ENCODE measurements at places on chromosomes 13 and 19.

DNA sequence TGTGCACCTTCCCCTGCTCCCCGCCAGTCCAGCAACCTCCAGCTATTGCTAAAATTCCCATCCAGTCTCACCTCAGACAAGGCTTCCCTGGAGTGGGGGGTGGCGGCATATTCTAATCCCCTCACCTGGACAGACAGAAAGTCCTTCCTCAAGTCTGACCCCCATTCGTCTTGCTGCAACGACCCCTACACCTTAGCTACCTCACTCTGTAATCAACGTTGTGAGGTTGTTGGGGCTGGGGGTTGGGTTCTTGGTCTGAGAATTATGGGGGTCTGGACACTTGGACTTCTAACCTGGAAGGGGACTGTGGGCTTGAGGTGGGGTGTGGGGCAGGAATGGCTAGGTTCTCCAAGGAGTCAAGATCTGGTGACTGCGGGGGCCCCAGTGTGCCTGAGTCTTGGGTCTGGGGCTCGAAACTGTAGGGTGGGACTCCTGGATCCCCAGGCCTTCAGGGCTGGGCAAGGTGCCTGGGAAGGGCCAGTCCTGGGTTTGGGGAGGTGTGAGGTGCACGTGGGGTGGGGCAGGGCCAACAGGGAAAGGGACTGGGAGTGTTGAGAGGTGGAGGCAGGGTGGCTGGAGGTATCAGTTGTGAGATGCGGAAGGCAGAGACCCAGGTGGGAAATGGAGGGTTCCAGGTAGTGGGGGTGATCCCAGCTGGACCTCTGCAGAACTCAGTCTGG lies 1.3 kb downstream of the FOXA3 start:
- DNase-seq: no peak

DNA sequence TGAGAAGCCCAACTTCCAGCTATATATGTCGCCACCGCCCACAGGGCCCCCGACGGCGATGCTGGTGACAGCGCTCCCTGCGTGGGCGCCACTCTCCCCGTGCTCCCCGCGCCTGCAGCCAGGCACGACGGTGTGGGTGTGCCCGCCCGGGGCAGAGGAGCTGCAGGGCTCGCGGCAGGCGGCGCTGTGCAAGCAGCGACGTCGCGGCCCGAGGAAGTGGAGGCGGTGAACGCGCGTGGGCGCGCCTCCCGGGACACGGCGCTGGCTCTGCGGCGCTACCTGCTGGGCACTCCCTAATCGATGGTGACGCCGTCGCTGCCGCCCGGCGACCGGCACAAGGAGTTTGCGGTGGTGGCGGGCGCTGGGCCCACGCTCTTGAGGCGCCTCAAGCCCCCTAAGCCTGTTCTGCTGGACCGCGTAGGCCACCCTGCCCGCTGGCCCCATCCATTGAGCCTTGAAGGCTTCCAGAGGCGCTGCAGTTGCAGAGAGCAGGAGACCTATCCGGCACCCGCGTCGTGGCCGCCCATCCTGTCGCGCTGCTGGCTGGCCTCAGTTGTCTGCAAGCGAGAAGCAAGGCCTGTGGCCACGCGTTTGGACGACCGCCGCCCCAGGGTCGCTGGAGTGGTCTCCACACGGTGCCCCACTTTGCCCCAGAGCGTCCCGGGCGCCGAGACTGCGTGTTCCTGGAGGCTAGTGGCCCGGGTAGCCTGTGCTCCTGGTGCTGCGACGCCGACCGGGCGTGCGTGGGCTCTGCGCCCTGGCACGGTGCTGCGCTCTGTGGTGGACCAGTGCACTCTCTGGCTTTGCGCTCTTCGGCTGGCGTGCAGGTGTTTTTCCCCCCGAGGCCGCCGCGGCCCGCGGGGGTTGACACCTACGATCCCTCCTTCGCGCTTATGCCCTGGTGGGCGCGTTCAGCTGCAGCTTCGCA lies 23.1 kb downstream of the LRFN3 start:
- DNase-seq: peak; percentile 72

GRCh38 chr13:72757792-72758535 lies 23.7 kb downstream of the DIS3 start:
- no peak for DNase-seq

DNA sequence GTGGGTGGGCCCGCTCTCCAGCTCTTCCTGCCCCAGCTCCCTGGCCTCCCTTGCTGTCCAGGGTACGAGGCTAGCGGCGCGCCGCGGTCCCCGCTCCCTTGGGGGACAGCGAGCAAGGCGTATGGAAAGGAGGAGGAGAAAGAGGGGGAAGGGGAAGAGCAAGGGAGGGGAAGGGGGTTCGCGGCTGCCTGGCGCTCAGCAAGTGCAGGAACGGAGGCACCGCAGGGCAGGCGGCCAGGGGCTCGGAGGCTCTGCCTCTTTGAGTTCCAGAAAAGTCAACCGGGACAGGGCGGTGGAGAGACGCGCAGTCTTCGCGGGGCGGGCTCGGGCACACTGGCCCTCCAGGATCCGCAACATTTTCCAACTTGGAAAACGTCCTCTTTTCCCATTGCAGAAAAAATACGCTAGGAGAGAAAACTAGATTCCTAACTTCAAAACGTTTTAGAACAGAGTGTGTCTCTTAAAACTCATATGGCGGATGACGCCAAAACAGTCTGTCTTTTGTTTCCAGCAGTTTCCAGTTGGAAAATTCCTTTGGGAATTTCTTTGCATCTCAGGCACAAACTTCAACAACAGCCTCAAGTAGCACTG lies 23.1 kb upstream of the TNFRSF19 start:
- DNase-seq: peak; percentile 79

DNA sequence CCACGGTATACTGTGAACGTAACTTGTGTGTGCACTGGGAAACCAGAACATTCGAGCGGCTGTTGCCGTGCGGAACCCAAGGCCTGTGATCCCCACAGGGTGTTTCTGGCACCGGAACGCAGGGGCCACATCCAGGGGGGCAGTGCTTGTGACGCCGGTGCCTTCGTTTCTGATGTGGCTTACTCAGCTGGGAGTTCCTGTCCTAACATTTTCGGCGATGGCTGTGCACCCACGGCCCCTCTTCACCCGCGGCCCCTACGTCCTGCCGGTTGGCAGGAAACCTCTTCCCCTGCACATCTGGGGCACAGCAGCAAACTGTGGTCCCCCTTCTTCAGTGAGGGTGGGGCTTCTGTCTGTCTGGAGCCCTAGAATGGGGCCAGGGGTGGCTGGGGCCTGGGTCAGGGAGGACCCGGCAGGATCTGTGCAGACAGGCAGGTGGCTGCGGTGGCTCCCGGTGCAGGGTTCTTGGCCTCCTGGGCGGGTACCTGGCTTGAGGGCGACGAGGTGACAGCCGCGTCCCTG lies 26.2 kb downstream of the CSNK1G2 start:
- DNase-seq: no peak

- DNase-seq: no peak
Observed at GRCh38 chr13:84744203-84744602, 861.9 kb upstream of the SLITRK1 start.

- peak; percentile 53 for DNase-seq
Observed at GRCh38 chr13:28100150-28101121, at the start of gene FLT3. TSS of gene FLT3 (minus strand) at chr13:28100576. CDS start at chr13:28100510, 66 bp downstream.

DNA sequence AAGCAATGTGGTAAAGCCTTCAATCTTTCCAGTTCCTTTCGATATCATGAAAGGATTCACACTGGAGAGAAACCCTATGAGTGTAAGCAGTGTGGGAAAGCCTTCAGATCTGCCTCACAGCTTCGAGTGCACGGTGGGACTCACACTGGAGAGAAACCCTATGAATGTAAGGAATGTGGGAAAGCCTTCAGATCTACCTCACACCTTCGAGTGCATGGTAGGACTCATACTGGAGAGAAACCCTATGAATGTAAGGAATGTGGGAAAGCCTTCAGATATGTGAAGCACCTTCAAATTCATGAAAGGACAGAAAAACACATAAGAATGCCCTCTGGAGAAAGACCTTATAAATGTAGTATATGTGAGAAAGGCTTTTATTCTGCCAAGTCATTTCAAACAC lies 15.6 kb upstream of the ZNF763 start:
- no peak for DNase-seq

GRCh38 chr13:84645196-84646012 lies 763.1 kb upstream of the SLITRK1 start:
- no peak for DNase-seq

- no peak for DNase-seq
Observed at GRCh38 chr19:37218592-37218935, 550 bp downstream of the ZNF383 start.

DNA sequence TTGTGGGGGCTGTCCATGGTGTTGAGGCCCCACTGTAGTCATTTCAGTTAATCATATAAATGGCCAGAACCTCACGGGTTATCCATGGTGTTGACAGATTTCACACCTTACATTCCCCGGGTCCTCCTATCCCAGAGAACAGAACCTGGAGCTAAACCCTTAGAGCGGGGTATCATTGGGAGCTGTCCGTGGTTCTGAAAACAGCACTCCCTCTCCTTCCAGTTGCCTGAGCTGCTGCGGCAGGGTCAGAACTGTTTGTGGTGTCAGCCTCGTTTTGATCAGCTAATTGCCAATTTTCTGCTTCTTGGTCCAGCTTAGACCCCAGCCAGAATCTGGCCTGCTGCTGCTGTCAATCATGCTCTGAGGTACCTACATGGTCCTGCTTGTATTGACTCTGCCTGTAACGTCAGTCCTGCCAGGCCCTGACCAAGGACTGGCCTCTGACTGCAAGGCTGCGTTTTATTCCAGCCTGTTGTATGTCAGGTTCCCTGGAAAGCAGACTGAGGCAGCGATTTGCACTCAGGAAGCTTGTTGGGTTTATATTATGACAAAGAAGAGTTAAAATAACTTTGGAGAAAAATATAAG lies 55.8 kb upstream of the KCTD15 start:
- DNase-seq: no peak

GRCh38 chr13:44243198-44243857 lies 130.3 kb upstream of the SERP2 start:
- peak; percentile 49 for DNase-seq

DNA sequence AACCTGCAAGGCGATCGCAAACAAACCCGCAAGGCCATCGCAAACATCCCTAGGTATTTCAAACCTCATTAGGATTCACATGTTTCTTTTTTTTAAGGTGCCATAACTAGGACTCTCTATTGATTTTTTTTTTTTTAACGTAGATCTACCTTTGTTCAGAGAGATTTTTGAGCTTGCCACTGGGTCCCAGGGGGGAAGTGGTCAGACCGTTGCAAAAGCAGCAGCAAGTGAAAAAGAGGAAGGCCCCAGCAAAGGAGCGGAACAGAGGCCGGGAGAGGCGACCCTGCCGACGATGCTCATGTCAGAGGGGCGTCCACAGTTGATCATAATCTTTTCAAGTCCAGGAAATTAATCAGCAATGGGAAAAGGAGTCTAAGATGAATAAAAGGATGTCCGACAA lies 32.7 kb upstream of the FLT1 start:
- no peak for DNase-seq

DNA sequence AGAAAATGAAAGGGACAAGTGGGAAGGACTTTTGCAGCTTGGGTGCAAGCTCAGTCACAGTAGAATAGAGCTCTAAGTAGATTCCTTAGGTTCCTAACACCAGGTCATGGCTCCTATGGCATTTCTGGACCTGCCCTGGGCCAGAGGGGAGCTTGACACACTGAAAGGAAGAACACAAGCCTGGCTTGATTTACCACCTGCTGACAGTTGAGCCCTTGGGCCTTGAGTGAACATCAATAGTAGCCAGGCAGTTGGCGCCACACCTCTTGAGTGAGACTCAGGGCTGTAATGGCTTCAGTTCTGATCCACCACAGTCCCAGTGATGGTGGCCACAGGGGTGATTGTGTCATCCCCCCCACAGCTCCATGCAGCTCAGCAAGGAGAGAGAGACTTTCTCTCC lies 221.9 kb upstream of the PCDH17 start:
- peak; percentile 20 for DNase-seq

DNA sequence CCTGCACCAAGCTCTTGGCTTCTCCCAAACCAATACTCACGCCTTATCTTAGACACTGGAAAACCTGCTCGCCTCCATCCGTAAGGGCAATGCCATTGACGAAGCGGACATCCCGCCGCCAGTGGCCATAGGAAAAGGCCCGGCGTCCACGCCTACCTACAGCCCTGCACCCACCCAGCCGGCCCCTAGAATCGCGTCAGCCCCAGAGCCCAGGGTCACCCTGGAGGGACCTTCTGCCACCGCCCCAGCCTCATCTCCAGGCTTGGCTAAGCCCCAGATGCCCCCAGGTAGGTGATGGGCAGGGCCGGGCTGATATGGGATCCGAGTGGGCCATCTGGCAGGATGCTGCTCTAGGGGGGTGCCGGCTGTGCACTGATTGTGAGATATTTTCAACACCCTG lies 7.4 kb downstream of the CC2D1A start:
- DNase-seq: no peak

GRCh38 chr19:10603873-10604459 lies 16.9 kb upstream of the AP1M2 start:
- DNase-seq: no peak

GRCh38 chr19:43848821-43849220 lies 21.7 kb downstream of the ZNF283 start:
- no peak for DNase-seq

- no peak for DNase-seq
Observed at GRCh38 chr13:75372517-75372916, 109.5 kb downstream of the TBC1D4 start.
